ENCODE measurements at places on chromosomes 5 and 9.

DNA sequence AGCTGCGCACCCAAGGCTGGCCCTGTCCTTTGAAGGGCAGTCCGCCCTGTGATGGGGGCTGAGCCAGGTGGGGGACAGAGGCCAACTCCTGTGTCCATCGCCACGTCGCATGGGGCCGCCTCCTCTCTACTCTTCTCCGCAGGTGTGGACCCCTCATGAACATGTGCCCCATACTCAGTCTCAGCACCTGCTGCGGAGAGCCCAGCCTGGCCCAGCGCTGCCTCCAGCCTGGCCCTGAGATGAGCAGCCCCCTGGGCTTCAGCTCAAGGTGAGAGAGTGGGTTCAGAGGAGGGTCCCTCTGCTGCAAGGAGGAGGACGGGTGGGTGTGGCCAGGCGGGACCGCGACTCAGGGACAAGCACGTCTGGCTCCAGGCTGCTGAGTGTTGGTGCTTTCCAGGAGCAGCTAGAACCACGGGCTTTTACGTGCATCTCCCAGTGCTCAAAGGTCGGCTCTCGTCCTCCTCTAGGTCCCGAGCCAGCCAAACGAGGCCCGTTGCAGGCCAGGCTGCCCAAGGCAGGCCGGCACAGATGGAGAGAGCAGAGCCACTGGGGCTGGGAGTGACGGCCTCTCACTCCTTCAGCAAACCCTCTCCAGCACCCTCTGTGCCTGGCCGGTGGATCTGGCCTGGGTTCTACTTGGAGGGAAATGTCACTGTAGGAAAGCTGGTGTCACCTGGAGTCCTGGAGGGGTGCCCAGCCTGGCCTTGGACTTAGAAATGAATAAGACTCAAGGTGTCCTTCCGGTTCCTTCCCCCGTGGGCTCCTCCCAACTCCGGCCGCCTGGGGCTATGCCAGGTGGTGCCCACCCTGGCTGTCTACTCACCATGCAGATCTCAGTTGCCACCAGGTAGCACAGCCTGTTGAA, 48.9 kb upstream of the RNF130 start:
- H3K27ac ChIP-seq, result no peak overlapping the region
- H3K27me3 ChIP-seq, result no peaks in the 10 kb centered on the region
- no peaks in the 10 kb centered on the region for H3K36me3 ChIP-seq
- no peaks in the 10 kb centered on the region for H3K4me1 ChIP-seq
- H3K4me3 ChIP-seq, result no peak overlapping the region

DNA sequence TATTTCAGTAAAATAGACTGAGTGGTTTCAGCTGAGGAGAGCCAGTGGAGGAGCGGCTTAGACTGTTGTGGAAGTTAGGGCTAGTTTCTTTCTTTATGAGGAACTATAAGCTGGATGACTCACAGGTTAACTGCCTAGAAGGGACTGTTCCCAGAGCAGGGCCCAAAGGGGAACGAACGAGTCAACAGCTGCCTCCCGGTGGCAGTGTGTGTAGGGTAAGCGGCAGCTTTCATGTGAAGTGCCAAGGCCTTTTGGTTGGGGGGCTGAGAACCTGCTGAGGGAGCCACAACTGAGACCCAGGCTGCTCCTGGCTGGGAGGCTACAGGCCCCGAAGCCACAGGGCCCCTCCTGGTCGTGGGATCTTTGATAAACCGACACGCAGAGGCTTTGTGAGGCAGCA, 7.0 kb downstream of the SQSTM1 start:
- H3K4me3 ChIP-seq, result no peak overlapping the region
- H3K36me3 ChIP-seq, result no peaks in the 10 kb centered on the region
- no peaks in the 10 kb centered on the region for H3K27me3 ChIP-seq
- peak overlapping the region; percentile 58 for H3K27ac ChIP-seq

DNA sequence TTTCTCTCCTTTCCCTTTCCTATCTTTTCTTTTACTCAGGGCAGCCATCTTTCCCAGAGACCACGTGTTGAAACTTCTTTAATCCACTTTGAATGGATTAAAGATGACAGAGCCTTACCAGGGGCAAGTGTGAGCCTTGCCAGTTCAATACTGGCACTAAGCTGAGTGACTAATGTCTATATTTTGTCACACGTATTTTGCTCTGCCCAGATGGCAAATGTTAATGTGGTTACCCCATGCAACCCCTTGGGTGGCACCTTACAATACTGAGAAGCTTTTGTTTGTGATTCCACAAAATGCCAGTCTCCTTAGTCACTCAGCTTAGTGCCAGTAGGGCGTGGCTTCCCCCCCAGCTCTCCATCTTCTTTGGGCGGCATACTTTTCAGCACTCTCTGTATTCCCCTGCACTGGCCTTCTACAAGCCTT, 24.8 kb downstream of the ANXA1 start:
- peaks cover 19% of the 10 kb centered on the region for H3K4me1 ChIP-seq
- no peaks in the 10 kb centered on the region for H3K36me3 ChIP-seq
- H3K4me3 ChIP-seq, result no peak overlapping the region
- H3K27ac ChIP-seq, result no peak overlapping the region
- no peak for DNase-seq
- H3K27me3 ChIP-seq, result no peaks in the 10 kb centered on the region

GRCh38 chr5:52674815-52675545, 112.7 kb upstream of the ITGA1 start:
- no peak for DNase-seq
- no peaks in the 10 kb centered on the region for H3K36me3 ChIP-seq
- no peak overlapping the region for H3K27ac ChIP-seq
- H3K4me1 ChIP-seq, result no peaks in the 10 kb centered on the region

GRCh38 chr5:138884554-138884953, 9.4 kb upstream of the LRRTM2 start:
- no peaks in the 10 kb centered on the region for H3K4me1 ChIP-seq
- no peak overlapping the region for H3K4me3 ChIP-seq
- no peaks in the 10 kb centered on the region for H3K27me3 ChIP-seq
- H3K36me3 ChIP-seq, result no peaks in the 10 kb centered on the region

DNA sequence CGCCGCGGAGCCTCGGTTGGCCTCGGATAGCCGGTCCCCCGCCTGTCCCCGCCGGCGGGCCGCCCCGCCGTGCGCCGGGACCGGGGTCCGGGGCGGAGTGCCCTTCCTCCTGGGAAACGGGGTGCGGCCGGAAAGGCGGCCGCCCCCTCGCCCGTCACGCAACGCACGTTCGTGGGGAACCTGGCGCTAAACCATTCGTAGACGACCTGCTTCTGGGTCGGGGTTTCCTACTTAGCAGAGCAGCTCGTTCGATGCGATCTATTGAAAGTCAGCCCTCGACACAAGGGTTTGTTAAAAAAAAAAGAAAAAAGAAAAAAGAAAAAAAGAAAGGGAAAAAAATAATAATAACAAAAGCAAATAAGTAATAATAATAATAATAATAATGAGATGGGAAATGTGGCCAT, 112.8 kb downstream of the GCNT1 start:
- no peak overlapping the region for H3K27ac ChIP-seq
- H3K4me1 ChIP-seq, result peaks cover 7% of the 10 kb centered on the region
- no peaks in the 10 kb centered on the region for H3K36me3 ChIP-seq

DNA sequence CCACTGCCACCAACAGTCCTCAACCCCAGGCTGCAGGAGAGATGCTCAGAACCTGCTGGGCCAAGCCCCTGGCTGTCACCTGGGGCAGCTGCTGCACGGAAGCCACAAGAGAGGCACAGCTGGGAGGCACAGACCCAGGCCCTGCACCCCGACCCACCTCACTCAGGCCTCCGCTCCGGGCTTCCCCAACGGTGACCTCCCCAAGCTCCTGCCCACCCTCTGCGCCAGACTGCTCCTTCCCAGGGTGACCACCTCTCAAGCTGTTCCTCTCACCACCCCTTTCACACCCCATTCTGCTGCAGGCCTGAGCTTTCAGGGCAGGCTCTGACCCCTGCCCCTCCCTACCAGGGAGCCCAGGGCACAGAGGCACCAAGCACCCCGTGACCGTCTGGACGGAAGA, 33.0 kb downstream of the VAV2 start:
- H3K27ac ChIP-seq, result no peak overlapping the region
- no peaks in the 10 kb centered on the region for H3K27me3 ChIP-seq
- H3K36me3 ChIP-seq, result no peaks in the 10 kb centered on the region
- H3K4me3 ChIP-seq, result no peak overlapping the region

DNA sequence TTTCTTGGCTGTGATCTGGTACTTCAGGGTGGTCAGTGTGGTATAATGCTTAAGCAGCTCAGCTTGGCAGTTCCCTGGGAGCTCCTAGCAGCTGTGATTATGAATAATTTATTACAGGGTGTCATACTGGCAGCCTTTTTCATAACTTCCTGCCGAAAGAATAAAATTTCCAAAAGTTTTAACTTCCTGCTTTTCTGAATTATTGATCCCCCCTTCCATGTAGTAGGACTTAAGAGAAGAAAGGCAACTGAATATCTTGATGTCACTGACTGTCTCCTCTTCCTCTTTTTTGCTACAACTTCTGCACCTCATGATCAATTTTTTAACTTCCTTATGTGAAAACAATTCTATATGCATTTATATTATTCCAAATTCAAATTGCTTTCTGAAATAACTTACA, 74.3 kb upstream of the SPEF2 start:
- no peaks in the 10 kb centered on the region for H3K36me3 ChIP-seq
- H3K27me3 ChIP-seq, result no peaks in the 10 kb centered on the region
- no peak overlapping the region for H3K27ac ChIP-seq
- H3K4me3 ChIP-seq, result no peak overlapping the region
- no peak for DNase-seq
- H3K4me1 ChIP-seq, result no peaks in the 10 kb centered on the region

DNA sequence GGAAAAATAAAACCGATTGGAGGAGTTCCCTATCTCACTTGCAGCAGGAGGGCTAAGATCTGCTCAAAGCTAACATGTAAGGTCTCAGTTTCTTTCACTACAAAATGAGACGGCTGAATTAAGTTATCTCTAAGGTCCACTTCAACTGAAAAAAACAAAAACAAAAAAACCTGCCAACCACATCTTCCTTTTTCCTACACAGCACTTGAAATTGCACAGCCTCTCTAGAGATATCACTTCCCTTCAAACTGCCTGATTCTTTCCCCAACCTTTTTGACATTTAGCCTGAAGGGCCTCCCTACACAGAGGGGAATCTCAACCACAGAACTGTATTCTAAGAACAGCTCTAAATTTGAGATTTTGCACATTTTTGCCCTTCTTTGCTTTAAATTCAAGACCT, 227.9 kb upstream of the TARS1 start:
- no peak for DNase-seq
- H3K27me3 ChIP-seq, result no peaks in the 10 kb centered on the region
- H3K4me1 ChIP-seq, result no peaks in the 10 kb centered on the region
- H3K4me3 ChIP-seq, result no peak overlapping the region
- no peak overlapping the region for H3K27ac ChIP-seq

- no peak overlapping the region for H3K4me3 ChIP-seq
- no peaks in the 10 kb centered on the region for H3K27me3 ChIP-seq
- DNase-seq, result no peak
- H3K27ac ChIP-seq, result no peak overlapping the region
- H3K4me1 ChIP-seq, result no peaks in the 10 kb centered on the region
- H3K36me3 ChIP-seq, result no peaks in the 10 kb centered on the region
These were observed 331.0 kb upstream of the TLE4 start for GRCh38 chr9:79240774-79241173.

GRCh38 chr5:139451878-139452660, 10.5 kb downstream of the ECSCR start:
- H3K36me3 ChIP-seq, result no peaks in the 10 kb centered on the region
- H3K4me1 ChIP-seq, result no peaks in the 10 kb centered on the region
- H3K27me3 ChIP-seq, result no peaks in the 10 kb centered on the region
- H3K27ac ChIP-seq, result no peak overlapping the region

DNA sequence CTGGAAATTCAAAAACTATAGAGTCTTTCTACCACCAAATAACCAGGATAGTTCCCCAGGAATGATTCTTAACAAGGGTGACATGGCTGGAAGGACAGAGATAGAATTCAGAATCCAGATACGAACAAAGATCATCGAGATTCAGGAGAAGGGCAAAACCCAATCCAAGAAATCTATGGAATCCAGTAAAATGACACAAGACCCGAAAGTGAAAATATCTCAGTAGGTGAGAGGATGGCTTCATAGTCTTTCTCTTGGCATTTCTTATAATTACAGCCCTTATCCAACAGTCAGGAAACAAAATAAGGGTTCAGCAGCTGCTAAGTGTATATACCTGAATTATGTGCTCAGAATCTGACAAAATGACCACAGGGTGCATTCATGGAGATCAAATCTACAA, 81.8 kb downstream of the FAM174A start:
- H3K27ac ChIP-seq, result no peak overlapping the region
- no peak overlapping the region for H3K4me3 ChIP-seq
- H3K27me3 ChIP-seq, result no peaks in the 10 kb centered on the region
- DNase-seq, result no peak
- H3K4me1 ChIP-seq, result no peaks in the 10 kb centered on the region

- DNase-seq, result no peak
- H3K36me3 ChIP-seq, result no peaks in the 10 kb centered on the region
- H3K27ac ChIP-seq, result no peak overlapping the region
- peaks cover 17% of the 10 kb centered on the region for H3K4me1 ChIP-seq
- no peak overlapping the region for H3K4me3 ChIP-seq
- H3K27me3 ChIP-seq, result no peaks in the 10 kb centered on the region
These were observed 4.0 kb downstream of the SAP30L start for GRCh38 chr5:154449786-154450185.

DNA sequence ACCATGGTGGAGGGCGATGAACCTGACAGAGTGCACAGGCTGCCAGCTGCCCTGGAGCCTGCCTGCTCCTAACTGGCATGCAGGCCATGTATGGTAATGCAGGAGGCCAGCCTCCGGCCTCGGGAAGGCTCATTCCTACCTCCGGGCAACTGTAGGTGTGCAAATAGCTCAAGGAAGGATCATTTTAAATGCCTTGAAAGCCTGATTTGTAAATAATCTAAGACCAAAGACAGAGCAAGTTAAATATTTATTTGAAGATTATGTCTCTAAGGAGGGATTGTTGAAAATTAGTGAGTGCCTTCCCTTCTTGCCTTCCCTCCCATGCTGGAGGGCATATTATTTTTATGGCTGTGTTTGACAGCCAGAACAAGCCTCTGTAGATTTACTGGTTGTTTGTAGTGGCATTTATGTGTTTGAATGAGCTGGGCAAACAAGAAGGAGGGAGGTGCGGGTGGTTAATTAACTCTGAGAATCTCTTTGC, 285.7 kb upstream of the TUT7 start:
- H3K4me1 ChIP-seq, result peaks cover 6% of the 10 kb centered on the region
- peak; percentile 45 for DNase-seq
- H3K27ac ChIP-seq, result no peak overlapping the region
